ENCODE measurements at places on chromosomes 12 and 14. TPM values are rescaled to one million over a fixed set of nuclear protein-coding genes. Genes with fewer than 3 reads are reported as not detected.

Gene SLC4A8
- 1.8 TPM for polyA plus RNA-seq

Gene ASCL1
- polyA plus RNA-seq, result 3.4 TPM

GRCh38 chr12:94726236-94726835, 76.0 kb upstream of the TMCC3 start:
- no peak for DNase-seq

GRCh38 chr12:101216810-101217209, 6.8 kb upstream of the SLC5A8 start:
- DNase-seq, result no peak

DNA sequence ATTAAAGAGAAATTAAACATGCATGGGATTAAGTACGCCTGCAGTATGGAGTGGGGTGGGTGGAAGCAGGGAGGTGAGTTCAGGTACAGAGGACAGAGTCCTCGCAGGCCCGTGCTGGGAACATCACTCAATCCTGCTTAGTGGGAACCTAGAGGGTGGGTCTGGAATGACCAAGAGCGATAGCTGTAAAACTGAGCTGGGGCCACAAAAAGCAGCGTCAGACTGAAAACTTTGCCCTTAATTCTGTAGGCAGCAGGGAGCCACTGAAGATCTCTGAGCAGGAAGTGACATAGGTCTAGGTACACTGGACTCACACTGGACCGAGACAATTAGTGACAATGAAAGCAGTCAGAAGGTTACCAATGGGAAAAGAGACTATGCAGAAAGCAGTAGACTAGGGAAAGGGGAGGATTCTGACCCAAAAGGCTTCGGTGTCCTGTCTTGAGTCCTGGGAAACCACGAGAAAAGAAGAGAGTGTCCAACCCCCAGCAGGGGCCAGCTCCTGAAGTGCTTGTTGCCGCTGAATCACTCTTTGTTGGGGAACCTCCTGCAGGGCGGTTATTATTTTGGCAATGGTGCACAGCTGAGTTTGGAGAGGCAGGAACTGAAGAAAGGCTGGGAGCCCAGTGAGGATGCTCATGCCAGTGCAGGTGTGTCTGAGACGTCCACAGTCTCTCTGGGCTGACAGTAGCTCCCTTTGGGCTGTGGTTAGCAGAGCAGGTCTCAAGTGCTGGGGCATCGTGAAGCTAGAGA, 97.4 kb downstream of the PLXNC1 start:
- DNase-seq, result no peak

- DNase-seq, result no peak
Measured at GRCh38 chr12:1628666-1629337, at the start of gene WNT5B. TSS of gene WNT5B (plus strand) at chr12:1629231. CDS start at chr12:1631355, 2,124 bp downstream.

DNA sequence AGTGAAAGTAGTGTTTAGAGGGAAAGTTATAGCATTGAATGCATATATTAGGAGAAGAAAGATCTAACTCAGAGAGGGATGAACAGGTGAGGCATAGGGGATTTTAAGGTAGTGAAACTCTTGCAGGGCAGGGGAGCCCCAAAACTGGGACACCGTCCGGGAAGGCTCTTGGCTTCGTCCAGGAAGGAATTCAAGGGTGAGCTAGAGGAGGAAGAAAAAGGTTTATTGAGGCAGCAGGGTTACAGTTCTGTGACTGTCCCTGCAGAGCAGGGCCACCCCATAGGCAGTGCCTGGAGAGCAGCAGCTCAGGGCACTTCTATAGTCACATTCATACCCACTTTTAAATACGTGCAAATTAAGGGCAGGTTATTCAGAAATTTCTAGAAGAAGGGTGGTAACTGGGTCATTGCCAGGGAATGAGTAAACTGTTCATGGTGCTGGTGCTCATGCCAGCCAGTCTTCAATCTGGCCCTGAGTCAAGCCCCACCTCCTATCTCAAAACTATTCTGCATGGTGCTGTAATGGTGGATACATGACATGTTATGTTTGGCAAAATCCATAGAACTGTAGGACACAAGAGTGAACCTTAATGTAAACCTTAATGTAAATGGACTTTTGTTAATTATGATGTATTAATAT, 1.2 kb upstream of the OAS1 start:
- no peak for DNase-seq

DNA sequence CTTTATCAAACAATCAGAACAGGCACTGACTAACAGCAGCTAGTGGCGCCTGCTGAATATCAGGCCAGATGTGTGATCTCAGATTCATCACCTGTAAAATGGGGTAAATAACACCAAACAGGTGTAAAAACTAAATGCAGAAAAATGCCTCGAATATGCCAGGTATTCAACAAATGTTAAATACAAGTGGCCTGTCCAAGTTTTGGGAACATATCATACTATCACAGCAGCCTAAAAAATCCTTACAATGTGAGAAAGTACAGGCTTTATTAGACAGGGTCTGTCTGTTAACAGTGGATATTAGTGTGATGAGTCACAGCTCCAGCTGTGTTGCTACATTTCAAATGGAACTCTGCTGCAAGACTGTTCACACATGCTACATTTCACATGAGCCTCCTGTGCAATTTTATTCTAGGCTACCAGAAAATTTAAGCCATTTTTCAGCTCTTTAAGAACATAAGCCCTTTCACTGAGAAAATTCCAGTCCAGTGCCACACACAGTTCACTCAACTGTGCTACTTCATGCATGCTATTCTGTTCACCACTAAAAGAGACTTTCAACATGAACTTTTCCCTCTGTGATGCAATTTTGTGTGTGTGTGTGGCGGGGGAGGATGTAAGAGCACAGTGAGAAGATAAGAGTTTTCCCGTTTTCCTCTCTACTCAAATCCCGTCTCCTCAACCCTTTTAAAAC, 56.7 kb downstream of the MSRB3 start:
- no peak for DNase-seq

DNA sequence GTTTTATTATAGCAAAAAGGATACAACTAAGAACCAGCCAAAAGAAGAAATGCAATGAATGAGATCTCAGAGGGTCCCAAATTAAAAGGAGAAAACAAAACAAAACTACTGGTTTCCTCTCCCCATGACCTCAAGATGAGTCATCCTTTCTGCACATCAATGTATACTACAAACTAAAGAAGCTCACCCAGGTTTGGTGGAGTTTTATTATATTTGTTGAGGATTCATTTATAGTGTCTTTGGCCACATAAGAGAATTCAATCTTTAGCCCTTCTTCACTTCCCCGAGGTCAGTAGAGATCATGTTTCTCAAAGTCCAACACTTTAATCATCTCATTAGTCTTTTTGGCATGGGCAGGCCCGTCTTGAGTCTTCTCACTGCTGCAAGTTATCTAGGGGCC, 210.6 kb downstream of the SLC6A15 start:
- DNase-seq, result no peak

DNA sequence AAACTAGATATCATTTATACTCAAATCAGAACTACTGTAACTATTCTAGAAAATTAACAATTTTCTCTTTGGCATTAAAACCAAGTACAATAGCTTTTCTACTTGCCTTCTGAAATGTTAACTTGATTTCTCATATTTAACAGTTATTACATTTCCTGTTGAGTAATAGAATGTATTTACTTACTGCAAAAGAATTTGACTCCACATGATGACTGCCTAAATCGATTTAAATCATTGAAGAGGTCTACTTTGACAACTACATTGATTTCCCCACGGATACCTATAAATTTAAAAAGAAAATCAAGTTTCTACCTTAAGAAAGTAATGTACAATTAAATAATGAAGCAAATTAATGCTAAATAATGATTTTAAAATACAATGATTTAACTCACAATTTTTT, 18.9 kb downstream of the C2CD5 start:
- no peak for DNase-seq

Data from left lung (tissue), 14 donors.